ENCODE measurements at places on chromosomes 1 and 21.

DNA sequence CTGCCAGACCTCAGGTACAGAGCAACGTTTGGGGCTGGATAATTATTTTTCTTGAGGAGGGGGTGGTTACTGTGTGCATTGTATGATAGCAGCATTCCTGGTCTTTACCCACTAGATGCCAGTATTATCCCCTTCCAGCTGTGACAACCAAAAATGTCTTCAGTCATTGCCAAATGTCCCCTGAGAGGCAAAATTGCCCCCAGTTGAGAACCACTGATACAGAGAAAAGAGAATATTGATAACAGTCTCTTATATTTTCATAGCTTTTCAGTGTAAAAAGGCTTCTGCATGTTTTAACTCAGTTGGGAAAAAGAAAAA is 51.8 kb upstream of the SYT14 start:
- no peak for DNase-seq

DNA sequence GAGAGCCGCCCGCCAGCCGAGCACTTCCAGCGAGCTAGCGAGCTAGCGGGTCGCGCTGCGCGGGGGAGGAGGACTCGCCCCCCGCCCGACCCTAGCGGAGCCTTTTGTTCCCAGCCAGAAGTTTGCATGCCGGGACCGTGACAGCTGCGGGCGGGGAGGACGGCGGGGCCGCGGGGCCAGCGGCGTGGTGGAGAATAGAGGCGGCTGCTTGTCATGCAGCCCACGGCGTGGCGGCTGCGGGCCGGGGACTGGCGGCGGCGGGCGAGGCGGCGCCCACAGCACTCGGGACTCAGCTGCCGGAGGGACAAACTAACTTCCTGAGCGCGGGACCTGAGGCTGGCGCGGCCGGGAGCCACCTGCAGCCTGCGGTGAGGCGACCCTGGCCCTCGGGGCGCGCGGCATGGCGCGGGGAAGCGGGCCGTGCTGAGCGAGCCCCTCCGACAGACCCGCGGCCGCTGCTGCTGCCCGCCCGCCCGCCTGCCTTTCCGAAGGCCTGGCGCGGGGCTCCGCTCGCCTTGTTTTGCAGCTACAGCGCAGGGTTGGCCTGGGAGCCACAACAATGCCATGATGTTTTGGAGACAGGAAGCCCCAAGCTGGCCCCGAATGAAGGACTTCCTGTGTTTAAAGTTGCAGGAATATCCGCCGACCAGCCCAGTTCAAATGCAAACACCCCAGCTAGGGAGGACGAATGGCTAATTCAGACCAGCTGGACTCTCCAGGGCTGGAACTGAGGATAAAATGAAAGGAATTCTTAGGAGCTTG is 82.2 kb upstream of the BMP8A start:
- no peak for DNase-seq

DNA sequence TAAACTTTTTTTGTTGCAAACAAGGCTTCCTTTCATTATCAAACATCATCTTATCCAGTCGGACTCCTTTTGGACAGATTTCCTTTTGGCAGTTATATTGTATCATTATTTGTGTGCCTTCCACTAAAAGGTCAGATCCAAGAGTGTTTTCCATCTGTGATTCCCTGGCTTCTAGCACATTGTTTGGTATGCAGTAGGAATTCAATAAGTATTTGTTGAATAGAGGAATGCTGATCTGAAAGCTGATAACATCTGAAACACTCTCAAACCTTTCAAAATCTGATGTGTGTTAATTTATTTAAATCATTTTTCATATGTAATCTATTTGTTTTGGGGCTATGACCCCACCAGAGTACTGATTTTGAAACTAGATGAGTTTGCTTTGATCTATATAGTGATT is 39.0 kb downstream of the NDC1 start:
- DNase-seq: no peak

DNA sequence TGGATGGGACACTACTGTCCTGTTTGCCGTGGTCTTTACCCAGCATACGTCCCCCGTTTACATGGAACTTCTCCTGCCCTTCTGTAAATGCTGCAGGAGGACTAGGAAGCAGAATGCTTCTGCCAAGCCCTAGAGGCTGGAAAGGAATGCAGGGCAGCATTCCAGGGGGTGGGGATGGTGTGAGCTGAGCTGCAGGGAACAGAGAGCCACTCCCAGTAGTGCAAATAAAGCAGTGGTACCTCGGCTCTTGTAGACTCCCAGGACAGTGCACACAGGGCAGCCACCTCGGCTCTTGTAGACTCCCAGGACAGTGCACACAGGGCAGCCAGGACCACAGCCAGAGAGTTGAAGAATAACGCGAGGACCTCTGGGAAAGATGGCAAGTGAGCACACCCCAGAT is 35.4 kb downstream of the PTPRU start:
- no peak for DNase-seq

DNA sequence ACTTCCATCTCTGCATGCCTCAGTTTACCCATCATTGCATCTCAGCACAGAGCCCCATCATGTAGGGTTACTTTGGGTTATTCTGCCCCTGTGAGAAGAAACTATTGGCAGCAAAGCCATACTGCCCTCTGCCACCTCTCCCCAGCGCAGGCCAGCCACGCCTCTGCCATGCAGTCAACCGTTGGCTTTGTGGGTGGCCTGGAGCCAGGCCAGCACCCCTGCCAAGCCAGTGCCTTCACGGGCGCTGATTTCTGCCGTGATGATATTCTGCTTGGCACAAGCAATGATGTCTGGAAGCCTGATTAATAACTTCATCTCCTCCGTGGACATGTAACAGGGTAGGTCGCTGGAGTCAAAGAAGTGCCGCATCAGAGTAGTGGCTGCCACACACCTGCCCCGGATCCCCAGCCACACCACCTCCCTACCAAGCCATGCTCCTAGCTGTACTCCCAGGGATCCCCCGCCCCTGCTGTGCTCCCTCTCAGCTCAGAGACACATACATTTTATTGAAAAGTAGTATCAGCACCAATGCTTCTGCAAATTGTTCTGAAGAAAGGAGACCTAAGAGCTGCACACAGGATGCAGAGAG is 15.0 kb upstream of the CEP85 start:
- DNase-seq: no peak

- no peak for DNase-seq
Observed at GRCh38 chr1:115793162-115793561, 24.6 kb upstream of the CASQ2 start.

DNA sequence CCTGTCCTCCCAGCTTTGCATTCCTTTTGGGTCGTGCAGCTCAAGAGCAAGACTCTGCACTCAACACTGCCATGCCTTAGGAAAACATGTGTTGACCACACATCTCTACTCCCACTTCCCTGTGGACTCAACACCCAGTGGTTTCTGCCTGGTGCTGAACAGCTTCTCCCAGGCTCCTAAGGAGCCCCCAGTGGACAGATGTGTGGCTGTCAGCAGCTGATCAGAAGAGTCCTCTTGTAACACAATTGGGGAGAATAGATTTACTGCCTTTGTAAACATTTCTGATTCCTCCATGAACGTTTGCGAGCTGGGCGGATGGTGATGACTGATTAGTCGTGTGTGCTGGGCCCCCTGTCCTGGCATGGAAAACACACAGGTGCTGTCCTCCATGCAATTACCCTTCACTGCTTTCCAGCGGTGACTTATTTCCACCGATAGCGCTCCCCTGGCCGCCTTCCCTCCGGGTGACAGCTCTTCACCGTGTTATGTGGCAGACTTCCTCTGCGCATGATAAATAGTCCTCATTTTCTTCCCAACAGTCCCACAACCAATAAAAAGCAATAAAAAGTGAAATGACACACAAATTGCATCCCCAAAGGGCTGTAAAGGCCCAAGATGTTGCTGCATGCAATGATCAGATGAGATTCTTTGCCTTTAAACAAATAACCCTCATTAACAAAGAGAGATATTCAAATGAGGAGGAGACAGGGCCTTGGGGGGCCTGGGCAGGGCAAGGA is 249.4 kb upstream of the AJAP1 start:
- DNase-seq: no peak

DNA sequence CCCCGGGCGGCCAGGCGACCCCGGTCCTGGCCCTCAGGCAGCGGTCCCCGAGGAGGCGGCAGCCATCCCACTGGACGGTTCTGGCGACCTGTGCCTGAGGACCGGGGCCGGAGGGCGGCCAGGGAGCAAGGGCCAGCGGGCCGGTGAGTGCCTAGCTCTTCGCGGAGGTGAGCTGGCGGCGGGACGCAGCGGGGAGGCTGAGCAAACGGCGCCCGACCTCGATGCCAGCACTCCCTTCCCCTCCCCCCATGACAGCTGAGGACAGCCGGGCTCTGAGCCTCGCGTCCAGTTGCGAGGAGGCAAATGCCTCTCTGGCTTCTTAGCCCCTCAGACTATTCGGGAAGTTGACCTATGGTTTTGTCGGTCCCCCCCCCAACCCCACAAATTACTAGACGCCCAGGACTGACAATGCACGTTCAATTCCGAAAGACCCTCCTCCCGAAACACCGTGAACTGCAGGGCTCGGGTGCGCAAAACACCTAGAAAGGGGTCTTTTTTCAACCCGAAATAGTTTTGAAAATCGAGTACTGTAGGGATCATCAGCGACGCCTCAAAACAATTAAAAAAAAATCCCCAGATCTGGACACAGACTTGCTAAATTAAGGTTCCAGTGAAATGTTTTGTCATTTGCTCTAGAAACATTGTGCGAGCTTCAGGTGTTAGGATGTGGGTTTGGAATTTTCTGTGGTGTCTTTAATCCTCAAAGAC is 8.3 kb downstream of the CDKN2C start:
- no peak for DNase-seq

GRCh38 chr1:207963427-207964194 is 52.7 kb upstream of the CD34 start:
- DNase-seq: peak; percentile 72

DNA sequence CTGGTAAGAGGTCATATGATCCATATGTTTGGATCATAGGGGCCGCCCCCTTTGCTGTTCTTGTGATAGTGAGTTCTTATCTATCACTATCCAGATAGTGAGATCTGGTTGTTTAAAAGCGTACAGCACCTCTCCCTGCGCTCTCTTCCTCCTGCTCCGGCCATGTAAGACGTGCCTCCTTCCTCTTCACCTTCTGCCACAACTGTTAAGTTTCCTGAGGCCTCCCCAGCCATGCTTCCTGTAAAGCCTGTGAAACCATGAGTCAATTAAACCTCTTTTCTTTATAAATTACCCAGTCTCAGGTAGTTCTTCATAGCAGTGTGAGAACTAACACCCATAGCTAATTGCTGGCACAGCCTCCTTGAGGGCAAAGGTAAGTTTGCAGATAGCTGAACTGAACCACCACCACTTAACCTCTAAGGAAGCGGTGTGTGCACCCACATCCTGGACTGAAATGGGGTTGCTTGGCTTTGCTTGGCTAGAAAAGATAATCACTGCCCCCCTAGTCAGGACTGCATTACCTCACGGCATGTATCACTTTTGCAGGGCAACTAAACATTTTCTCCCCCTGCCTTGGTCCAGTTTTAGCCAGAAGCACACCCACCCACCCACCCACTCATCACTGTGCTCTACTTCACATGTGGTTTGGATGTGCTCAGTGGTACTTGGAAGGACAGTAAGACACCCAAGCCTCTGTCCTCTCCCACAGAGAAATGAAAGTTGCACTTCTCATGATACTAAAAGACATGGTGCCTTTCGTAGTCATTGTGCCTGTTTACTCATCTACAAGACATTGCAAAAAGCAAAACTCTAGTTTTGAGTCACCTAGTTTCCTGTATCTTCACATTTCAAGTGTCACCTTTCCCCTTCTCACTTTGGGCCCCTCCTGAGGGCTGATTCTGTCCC is 23.1 kb upstream of the PTAFR start:
- DNase-seq: no peak

DNA sequence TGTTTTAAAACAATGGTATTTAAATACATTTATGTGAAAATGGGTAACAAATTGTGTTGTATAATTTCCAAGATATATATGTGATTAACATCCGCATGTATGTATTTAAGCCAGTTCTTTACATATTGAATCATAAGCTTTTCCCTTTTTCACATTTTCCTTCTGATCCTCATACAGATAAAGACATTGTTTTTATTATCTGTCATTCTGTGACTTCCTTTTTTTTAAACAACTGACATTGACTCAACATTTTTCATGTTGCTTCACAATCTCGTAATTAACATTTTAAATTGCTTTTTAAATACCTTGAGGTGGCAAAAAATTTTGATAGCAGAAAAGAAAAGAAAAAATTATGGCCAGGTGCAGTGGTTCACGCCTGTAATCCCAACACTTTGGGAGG is 1.4 kb downstream of the STXBP3 start:
- no peak for DNase-seq

DNA sequence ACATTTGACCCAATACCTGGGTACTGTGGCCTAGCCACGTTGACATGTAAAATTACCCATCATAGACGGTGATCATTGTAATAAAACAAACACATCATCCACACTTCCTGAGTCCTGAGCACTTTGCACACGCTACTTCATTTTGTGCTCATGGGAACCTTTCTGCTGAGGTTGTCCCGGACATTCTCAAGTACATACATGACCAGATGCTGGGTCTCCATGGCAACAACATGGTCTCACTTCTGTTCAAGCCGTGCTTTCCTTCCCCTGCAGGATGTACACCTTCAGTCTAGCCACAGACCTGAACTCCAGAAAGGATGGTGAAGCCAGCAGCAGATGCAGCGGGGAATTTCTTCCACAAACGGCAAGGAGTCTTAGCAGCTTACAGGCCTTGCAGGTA is 22.7 kb downstream of the UBASH3A start:
- no peak for DNase-seq

DNA sequence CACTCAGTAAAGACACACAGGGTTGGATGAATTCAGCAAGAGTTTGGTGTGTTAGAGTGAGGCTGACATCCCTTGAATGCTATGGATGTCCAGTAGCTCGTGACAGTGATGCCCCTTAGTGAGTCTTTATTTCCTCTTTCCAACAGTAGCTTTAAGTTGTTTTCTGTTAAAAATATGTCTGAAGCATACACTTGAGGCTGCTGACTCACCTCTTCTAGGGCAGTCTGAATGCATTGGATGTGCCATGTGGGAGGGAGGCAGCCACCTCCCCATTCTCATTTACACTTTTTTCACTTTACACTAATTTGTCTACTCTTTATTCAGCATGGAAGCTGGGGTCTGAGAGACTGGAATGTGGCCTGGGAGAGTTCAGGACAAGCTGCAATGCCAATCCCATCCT is 17.6 kb downstream of the NOS1AP start:
- DNase-seq: no peak

GRCh38 chr1:71014178-71014579 is 33.4 kb downstream of the PTGER3 start:
- DNase-seq: no peak

DNA sequence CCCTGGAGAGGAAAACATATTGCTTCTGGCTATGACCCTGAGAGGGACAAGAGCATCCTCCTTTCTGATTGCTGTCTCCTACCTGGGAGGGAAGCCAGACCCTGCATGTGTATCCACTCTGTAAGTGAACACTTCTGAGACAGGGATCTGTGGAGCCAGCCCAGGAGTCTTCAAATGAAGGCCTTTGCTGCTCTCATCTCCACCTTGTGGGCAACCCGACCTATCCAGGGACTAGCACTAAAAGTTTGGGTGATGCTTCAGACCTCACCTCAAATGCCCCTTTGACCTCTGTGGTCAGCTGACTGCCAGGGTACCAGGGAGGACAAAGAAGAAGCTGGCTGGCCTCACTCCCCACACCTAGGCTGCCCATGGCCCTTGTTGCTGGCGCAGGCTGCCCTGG is 64.7 kb downstream of the KCND3 start:
- DNase-seq: no peak

- DNase-seq: no peak
Observed at GRCh38 chr1:85295006-85295431, 18.6 kb upstream of the BCL10 start.
